ENCODE measurements at places on chromosomes 5 and 9.

GRCh38 chr5:138334867-138335447 lies 3.1 kb upstream of the FAM53C start:
- DNase-seq = no peak

GRCh38 chr5:112203229-112203628 lies 215.8 kb downstream of the EPB41L4A start:
- DNase-seq = no peak

DNA sequence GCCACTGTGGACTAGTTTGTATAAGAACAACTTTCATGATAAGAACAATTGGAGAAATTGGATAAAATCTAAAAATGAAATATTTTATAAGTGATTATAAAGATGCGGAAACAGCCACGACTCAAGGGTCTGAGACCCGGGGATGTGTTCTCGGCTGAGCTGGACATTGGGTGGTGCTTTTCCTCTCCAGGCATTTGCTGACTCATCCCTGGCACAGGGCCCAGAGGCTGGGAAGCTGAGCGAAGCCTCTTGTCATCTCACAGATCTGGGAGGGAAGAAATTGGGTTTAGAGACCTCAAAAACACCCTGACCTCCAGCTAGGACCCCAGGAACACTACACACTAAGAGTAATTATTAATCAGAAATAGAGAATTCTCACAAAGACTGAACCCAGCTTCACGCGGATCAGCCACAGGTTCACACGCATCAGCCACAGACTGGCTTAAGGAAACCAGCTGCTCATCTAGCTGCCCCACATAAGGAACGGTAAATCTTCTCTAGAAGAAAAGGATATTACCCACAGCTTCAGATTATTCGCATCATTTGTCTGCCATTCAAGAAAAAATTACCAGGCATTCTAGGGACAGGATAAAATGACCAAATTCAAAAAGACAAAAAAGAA lies 2.8 kb upstream of the OR2V1 start:
- DNase-seq = no peak

- DNase-seq = no peak
Observed at GRCh38 chr5:136594416-136594815, 229.1 kb upstream of the TRPC7 start.

- DNase-seq = no peak
Observed at GRCh38 chr5:109496112-109496511, 86.3 kb upstream of the PJA2 start.

Data from memory B cell (primary cell).